ENCODE measurements at places on chromosomes 4 and X.

GRCh38 chr4:3875466-3875865, 109.3 kb downstream of the ADRA2C start:
- no peaks in the 10 kb centered on the region for H3K36me3 ChIP-seq
- DNase-seq: peak; percentile 17
- H3K27ac ChIP-seq: no peak overlapping the region
- peaks cover 8% of the 10 kb centered on the region for H3K4me1 ChIP-seq
- H3K4me3 ChIP-seq: no peak overlapping the region
- H3K27me3 ChIP-seq: peaks cover 61% of the 10 kb centered on the region

DNA sequence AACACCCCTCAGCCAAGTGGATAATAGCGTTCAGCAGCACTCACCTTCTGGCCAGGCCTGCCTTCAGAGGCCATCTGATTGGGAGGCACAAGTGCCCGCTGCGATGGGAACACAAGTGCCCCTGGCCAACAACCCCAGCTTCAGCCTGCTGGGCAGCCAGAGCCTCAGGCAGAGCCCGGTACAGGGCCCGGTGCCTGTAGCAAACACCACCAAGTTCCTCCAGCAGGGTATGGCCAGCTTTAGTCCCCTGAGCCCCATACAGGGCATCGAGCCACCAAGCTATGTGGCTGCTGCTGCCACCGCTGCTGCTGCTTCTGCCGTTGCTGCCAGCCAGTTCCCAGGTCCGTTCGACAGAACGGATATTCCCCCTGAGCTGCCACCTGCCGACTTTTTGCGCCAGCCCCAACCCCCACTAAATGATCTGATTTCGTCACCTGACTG, 55.9 kb upstream of the MTM1 start:
- no peak overlapping the region for H3K4me3 ChIP-seq
- H3K36me3 ChIP-seq: no peaks in the 10 kb centered on the region
- H3K27me3 ChIP-seq: no peaks in the 10 kb centered on the region
- H3K4me1 ChIP-seq: peaks cover 6% of the 10 kb centered on the region

DNA sequence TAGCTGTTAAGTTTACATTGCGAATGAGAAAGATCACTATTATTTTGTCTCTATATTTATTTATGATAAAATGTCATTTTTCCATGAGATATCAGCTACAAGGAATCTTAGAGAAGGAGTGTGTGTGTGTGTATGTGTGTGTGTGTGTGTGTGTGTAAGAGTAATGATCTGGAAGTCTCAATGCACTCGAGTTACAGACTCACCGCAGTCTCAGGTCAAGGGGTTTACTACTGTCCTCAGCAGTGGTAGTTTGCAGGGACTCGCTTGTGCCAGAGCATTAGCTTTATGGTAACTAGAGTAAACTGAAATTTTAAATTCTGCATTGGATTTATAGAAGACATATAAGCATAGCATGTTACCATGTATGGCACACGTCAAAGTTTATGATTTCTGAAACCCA, 30.8 kb downstream of the LRP2BP start:
- no peaks in the 10 kb centered on the region for H3K4me1 ChIP-seq
- no peak overlapping the region for H3K27ac ChIP-seq
- no peaks in the 10 kb centered on the region for H3K27me3 ChIP-seq

GRCh38 chr4:8594097-8595038, 1.8 kb downstream of the CPZ start:
- H3K27me3 ChIP-seq: peaks cover 13% of the 10 kb centered on the region
- no peak overlapping the region for H3K27ac ChIP-seq
- H3K36me3 ChIP-seq: no peaks in the 10 kb centered on the region
- no peak overlapping the region for H3K4me3 ChIP-seq
- DNase-seq: no peak
- peaks cover 21% of the 10 kb centered on the region for H3K4me1 ChIP-seq

GRCh38 chrX:37609727-37610126, 38.3 kb downstream of the LANCL3 start:
- no peak overlapping the region for H3K27ac ChIP-seq
- H3K36me3 ChIP-seq: no peaks in the 10 kb centered on the region
- H3K27me3 ChIP-seq: no peaks in the 10 kb centered on the region
- peaks cover 3% of the 10 kb centered on the region for H3K4me1 ChIP-seq

DNA sequence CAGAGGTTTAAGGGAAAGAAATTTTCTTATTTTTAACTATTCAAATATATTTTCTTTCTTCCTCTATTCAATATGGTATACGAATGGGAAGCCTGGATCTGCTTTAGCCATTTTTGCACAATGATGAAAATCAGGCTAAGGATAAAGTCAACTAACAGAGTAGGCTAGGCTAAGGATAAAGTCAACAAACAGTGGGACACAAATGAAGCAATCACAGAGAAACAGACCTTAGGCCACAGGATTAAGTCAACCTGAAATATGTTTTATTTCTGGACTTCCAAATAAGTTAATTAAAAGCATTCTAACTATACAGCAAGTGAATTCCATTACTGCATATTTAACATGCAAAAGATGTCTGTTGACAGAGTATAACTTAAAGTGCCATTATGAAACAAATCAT, 17.0 kb downstream of the DYNLT3 start:
- no peaks in the 10 kb centered on the region for H3K4me1 ChIP-seq
- no peaks in the 10 kb centered on the region for H3K36me3 ChIP-seq
- H3K27me3 ChIP-seq: no peaks in the 10 kb centered on the region
- H3K4me3 ChIP-seq: no peak overlapping the region
- H3K27ac ChIP-seq: no peak overlapping the region

DNA sequence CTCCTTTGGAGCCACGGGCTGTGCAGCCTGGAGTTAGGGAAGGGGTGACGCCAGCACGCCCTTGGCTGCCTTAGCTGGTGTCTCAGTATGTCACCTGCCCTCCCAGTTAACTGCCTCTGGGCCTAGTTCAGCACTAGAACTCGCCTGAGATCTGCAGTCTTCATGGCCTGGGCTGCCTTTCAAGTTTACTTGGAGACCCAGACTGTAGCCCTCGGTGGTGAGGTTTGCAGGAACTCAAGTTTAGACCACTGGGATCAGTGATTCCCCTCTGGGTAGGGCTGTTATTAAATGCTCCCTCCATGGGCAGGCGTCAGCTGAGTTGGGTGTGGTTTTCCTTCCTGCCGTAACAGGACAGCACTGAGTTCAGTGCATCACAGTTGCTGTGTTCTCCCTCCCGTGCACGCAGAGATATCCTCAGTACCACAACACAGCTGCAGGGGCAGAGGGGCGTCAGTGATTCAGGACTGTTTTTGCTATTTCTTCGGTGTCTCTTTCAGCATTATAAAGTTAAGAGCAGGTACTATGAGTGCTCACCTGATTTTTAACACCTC, 30.5 kb downstream of the PLAC8 start:
- H3K27me3 ChIP-seq: no peaks in the 10 kb centered on the region
- no peak for DNase-seq
- H3K4me3 ChIP-seq: no peak overlapping the region

DNA sequence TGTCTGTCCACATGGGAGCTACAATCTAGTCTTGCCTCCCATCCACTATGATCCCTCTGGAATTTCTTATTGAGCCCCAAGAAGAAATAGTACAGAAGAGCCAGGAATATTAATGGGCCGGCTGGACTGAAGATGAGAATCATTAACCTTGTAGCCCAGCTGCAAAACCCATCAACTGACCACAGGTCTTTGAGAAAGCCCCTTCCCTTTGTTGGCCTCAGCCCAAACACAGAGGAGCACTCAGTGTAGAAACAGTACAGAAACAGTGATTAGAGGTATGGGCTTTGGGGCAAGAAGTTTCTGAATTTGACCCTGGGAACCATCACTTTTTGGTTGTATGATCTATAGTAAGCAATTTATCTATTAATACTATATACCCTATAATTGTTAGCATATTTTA, 76.8 kb upstream of the RAB40AL start:
- no peak overlapping the region for H3K27ac ChIP-seq
- no peaks in the 10 kb centered on the region for H3K36me3 ChIP-seq
- no peak for DNase-seq
- H3K4me1 ChIP-seq: no peaks in the 10 kb centered on the region
- no peaks in the 10 kb centered on the region for H3K27me3 ChIP-seq
- H3K4me3 ChIP-seq: no peak overlapping the region

GRCh38 chr4:6986072-6986780, 56.9 kb upstream of the TADA2B start:
- H3K4me3 ChIP-seq: peak overlapping the region; percentile 76
- no peaks in the 10 kb centered on the region for H3K4me1 ChIP-seq
- H3K27ac ChIP-seq: peak overlapping the region; percentile 95
- no peaks in the 10 kb centered on the region for H3K27me3 ChIP-seq

DNA sequence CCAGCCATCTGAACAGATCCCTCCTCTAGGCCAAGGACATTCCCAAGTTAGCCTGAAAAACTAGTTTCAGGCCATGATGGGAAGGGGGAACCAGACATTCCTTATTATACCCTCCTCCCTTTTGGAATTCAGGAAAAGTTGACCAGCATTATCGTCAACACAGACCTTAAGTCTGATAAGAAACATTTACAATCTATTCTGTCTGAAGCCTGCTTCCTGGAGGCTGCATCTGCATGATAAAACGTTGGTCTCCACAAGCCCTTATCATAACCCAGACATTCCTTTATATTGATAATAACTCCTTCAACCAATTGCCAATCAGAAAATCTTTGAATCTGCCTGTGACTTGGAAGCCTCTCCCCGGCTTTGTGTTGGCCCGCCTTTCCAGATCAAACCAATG, 44.3 kb downstream of the EFHC2 start:
- H3K4me1 ChIP-seq: no peaks in the 10 kb centered on the region
- H3K4me3 ChIP-seq: no peak overlapping the region
- no peak for DNase-seq
- no peak overlapping the region for H3K27ac ChIP-seq

DNA sequence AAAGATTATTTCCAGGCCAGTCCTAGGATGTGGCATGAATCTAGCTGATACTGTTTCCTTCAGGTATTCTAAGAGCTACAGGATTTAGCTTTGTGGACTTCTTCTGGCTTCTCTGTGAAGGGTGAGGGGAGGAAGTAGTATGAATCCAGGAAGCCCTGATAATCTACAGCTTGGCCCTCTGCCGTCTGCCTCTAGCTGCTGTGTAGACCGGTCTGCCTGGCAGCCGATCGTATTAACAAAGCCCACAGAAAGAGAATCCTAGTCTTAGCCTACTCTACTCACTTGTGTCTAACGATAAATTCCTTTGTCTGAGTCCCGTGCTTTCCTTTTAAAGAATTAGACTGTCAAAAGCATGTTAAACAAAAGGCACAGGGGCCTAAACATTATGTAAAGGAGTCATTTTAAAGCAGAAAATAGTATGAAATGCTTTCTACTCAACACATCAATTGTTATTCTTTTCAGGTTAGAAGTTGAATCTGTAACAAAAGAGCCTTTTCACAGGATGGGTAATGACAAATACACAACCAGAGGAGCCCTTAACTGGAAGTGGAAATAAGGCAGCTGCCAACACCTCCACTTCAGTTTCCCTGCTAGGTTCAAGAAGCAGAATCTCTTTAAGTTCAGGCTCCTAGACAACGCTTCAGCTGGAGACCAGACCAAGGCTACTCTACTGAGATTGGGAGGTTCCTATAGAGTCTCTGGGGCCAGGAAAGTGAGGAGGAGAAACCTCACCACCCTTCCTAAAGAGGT, 48.9 kb upstream of the UCP1 start:
- no peak for DNase-seq
- H3K4me1 ChIP-seq: no peaks in the 10 kb centered on the region
- H3K27me3 ChIP-seq: no peaks in the 10 kb centered on the region
- H3K36me3 ChIP-seq: no peaks in the 10 kb centered on the region
- H3K27ac ChIP-seq: no peak overlapping the region
- H3K4me3 ChIP-seq: no peak overlapping the region

GRCh38 chr4:88177983-88178625, 19.7 kb upstream of the ABCG2 start:
- no peak overlapping the region for H3K4me3 ChIP-seq
- H3K4me1 ChIP-seq: no peaks in the 10 kb centered on the region

GRCh38 chr4:104015680-104016079, 295.9 kb upstream of the TACR3 start:
- no peak for DNase-seq
- H3K27ac ChIP-seq: no peak overlapping the region
- H3K36me3 ChIP-seq: no peaks in the 10 kb centered on the region
- no peak overlapping the region for H3K4me3 ChIP-seq

GRCh38 chrX:47191331-47191730, 2.3 kb upstream of the UBA1 start:
- peak overlapping the region; percentile 36 for H3K4me3 ChIP-seq
- peak overlapping the region; percentile 71 for H3K27ac ChIP-seq
- H3K27me3 ChIP-seq: no peaks in the 10 kb centered on the region
- no peak for DNase-seq
- no peaks in the 10 kb centered on the region for H3K36me3 ChIP-seq

GRCh38 chr4:53914313-53915016, 149.9 kb downstream of the CHIC2 start:
- no peak overlapping the region for H3K27ac ChIP-seq
- peaks cover 16% of the 10 kb centered on the region for H3K27me3 ChIP-seq
- DNase-seq: no peak

- DNase-seq: no peak
- H3K4me1 ChIP-seq: no peaks in the 10 kb centered on the region
- no peaks in the 10 kb centered on the region for H3K27me3 ChIP-seq
- no peaks in the 10 kb centered on the region for H3K36me3 ChIP-seq
- no peak overlapping the region for H3K4me3 ChIP-seq
Observed at GRCh38 chrX:140292961-140293360, 211.9 kb downstream of the SOX3 start.

DNA sequence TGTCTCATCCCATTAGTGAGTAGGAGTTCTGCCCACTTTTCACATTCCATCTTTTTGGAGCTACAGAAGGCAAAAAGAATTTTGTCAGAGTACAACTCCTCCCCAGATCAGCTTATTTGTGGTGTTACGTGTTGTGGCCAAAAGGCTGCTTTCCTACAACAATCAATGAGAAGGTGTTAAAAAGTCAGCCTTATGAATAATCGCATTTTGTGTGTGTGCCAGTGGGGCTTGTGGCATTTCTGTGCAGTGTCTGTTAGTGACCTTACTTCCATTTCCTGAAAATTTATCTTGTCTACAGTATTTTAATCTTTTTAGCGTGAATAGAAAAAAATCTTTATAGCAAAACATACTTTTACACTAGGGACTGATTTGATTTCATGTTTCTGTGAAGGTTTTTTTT, 458.3 kb upstream of the LCORL start:
- H3K4me1 ChIP-seq: no peaks in the 10 kb centered on the region
- DNase-seq: no peak
- H3K27me3 ChIP-seq: no peaks in the 10 kb centered on the region

DNA sequence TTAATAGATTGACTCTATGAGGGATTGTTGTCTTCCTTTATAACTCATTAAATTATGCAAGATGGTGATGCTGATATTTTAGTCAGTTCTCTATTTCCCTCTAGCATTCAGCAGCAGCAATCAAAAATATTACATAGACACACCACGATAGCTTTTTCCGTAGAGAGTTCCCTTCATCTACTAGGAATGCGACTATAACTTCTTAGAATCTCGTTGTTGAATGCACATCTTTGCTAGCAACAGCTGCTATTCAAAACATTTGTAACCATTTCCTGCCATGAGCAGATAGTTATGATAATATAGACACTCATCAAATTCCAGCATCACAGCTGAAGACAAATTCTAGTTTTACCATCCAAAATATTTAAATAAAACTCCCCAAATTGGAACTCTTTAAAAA, 147.4 kb upstream of the FGF13 start:
- no peak overlapping the region for H3K27ac ChIP-seq
- no peak for DNase-seq
- H3K4me3 ChIP-seq: no peak overlapping the region
- H3K27me3 ChIP-seq: no peaks in the 10 kb centered on the region

- no peak overlapping the region for H3K27ac ChIP-seq
- H3K4me1 ChIP-seq: no peaks in the 10 kb centered on the region
- H3K4me3 ChIP-seq: no peak overlapping the region
- no peaks in the 10 kb centered on the region for H3K27me3 ChIP-seq
Observed at GRCh38 chrX:15566244-15566643, 34.5 kb downstream of the ACE2 start.

GRCh38 chr4:19025031-19025430, 1003.5 kb upstream of the LCORL start:
- no peaks in the 10 kb centered on the region for H3K4me1 ChIP-seq
- no peak overlapping the region for H3K27ac ChIP-seq
- DNase-seq: no peak
- H3K36me3 ChIP-seq: no peaks in the 10 kb centered on the region
- H3K27me3 ChIP-seq: no peaks in the 10 kb centered on the region

Measured in sigmoid colon (tissue), 7 donors.